ENCODE measurements at places on chromosomes 2 and 18.

GRCh38 chr2:26970928-26971627 lies 641 bp downstream of the MAPRE3 start:
- peak; percentile 7 for DNase-seq

- no peak for DNase-seq
Measured at GRCh38 chr18:22019193-22019592, 150.2 kb upstream of the GATA6 start.

GRCh38 chr2:126368758-126369157 lies 287.2 kb upstream of the GYPC start:
- no peak for DNase-seq

DNA sequence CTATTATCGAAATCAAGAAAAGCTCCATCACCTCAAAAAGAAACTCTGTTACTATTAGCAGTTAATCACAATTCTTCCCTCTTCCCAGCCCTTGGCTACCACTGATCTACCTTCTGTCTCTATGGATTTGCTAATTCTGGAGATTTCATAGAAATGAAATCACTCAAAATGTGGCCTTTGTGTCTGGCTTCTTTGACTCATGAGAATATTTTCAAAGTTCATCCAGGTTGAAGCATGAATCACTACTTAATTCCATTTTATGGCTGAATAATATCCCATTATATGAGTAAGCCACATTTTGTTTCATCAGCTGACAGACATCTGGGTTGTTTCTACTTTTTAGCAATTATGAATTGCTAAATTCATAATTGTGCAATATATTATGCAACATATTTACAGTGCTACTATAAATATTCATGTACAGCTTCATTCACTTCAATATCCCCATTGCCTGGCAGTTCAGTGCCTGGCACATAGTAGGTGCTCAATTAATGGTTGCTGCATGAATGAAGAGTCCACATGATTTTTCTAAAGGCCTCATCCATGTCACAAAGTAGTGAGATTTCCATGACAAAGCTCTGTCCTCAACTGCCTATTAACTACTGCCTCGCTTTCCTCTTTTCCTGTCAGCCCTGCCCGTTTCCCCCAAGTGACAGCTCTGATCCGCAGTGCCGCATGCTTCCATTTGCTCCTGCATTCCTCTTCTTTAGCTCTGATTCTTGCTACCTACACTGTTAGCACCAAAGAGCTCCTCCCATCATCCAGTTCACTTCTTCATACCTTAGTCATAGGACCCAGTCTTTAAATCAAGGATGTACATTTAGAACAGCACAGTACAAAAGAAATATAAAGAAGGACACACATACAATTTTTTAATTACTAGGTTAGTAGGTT lies 32.8 kb downstream of the CCDC93 start:
- peak; percentile 96 for DNase-seq

DNA sequence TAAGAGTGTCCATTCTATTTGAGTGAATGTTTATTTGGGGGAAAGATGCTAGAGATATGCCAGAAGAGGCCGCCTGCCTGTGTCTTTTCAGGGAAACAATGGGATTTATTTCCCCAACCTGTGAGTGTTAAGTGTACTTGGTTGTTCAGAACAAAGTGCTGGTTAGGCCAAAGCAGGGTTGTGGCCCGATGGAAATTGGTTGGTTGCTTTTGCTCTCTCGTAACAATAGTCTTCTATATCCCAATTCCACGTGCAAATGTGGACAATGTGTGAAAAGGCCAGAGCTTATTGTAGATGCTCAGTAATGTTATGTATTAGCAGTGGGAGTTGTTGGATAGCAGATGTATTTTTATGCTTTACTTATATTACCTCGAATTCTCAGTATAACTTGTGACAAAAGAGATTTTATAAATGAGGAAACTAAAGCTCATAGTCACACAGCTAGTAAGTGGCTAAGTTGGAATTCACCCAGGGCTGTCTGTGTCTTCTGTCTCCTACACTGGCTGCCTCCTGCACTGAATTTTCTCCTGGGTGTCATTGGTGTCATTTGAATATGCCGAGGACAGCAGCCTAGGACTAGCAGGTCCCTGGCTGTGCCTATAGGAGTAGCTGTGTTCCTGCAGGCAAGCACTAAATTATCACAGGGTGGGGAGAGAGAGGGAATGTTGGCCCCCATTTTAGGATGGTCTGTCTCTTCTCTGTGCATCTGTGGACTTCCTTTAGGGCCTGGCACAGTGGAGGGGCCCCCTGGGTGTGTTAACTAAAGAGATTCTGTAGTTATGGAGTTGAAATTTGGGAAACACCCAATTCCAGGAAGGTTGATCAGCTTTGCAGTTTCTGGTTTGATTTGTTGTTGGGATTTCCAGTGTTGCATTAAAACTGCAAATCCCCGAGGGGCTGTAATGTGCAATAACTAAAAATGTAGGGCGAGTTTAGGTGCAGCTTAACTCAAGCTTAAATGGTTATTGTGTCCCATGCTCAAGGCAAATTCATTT lies 21.6 kb downstream of the GPD2 start:
- DNase-seq, result no peak

- no peak for DNase-seq
Measured at GRCh38 chr2:200445284-200445683, 64.6 kb downstream of the KCTD18 start.

DNA sequence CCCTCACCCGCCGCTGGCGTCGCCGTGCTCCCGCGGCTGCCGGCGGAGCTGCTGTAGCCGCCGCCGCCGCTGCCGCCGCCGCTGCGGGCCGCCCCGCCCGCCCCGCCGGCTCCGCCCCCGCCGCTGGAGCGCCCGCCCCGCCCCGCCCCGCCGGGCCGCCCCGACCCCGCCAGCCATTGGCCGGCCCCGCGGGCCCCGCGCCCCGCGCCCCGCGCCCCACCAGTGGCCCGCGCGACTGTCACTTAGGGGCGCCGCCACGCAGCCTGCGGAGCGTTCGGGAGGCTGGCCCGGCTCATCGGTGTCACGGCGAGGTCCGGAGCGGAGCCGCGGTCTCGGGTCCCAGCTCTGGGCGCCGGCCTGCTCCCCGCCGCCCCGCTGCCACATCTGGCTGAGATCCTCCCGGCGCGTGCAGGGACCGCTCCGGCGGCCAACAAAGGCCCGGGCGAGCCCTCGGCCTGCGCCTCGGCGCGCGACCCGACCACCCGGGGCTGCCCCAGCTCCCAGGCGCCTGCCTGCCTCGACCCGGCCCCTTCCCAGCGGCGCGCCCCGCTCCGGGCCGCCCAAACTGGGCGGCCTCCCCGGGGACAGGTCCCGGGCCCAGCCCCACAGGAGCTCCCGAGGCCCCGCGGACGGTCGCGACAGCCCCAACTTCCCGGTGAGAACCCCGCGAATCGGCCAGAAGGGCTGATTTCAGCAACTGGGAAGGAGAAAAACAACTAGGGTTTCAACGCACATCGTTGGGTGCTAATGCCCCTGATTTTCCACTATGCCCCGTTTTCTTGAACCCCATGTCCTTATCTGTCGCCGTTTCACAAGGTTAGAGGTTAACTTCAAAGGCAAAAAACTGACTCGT lies at the start of gene MGAT4A:
Gene MGAT4A, minus strand, starts transcription at position 92 of the 853 bp plus-strand sequence. CDS start 4,800 bp downstream, outside the sequence.
- DNase-seq, result peak; percentile 32

DNA sequence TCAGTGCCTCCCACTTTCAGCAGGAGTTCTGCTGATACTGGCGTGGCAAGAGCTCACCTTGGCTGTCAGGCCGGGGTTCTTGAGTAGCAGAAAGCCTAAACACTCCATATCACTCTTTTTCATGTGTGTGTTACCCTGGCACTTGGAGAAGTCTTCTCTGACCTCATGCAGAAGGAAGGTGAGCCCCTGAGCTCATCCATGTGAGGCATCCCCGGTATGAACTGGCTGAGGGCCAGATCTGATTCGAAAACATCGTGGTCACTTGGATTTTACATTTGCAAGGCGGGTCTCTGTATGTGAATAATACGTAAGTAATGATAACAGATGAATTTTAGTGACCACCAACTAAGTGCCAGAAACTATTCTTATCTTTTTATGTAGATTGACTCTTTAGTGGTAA lies 93.6 kb downstream of the RAPGEF4 start:
- DNase-seq, result peak; percentile 92

DNA sequence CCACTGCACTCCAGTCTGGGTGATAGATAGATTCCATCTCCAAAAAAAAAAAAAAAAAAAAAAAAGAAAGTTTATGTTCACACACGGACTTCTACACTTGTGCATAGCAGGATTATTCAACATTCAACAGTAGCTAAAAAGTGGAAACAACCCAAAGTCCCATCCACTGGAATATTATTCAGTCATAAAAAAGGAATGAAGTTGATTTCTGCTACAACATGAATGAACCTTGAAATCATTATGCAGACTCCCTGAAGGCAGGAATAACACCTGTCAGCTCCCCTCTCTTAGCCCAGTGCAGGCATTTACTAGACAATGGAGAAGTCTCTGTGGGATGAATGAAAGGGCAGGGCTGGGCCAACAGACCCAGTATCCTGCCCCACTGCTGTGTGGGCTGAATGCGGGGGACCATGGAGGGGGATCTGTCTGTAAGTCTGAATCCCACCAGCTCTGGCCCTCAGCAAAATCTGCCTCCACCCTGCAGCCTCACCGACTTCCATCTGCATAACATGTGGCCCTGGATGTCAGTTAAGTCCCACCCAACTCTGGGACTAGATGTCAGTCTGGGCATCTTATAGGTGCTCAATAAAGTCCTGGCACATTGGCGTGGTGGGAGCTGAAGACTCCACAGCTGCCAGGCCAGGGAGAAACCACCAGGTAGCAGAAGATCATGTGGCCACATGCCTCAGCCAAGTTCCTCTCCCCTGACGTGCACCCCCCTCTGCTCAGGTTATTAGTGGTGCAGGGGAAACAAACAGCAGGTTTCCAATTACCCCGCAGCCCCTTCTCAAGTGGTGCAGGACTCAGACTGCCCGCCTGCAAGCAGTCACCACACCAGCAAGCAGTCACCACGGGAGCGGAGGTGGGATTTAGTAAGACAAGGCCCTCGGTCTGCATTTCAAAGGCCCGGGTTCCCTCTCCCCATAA lies 8.9 kb downstream of the ZFP36L2 start:
- no peak for DNase-seq

DNA sequence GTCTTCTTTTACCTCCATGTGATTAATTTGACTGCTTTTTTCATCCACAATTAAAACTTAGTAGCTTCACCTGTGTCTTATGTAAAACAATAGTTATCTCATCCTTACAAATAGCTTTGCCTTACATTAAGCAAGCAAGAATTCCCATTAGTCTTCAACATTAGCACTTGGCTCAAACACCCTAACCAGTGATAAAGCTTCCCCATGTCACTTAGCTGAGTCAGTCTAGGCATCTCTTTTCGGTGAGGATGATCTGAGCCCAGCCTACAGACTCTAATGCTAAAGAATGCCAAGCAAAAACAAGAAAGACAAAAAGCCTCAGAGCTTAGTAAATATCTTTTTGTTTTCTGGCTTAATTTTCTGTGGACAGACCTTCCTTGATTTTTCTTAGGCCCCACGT lies 26.1 kb downstream of the GAD1 start:
- peak; percentile 77 for DNase-seq

DNA sequence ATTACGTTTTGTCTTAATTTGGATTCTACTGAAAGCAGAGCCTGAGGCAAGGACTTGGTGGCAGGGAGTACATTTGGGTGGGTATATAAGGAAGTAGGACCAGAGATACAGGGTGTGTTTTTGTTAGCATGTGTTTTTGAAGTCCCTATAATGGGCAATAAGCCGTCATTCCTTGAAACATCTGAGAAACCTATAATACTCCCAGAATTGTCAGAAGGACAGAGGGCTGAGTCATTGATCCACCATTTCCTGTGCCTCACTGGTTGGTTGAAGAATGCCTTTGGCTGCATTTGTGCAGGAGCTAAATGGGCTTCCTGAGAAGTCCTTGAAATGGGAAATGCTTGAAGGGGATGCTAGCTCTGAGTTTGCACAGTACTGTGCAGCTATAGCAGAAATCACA lies 281.8 kb upstream of the ZEB2 start:
- peak; percentile 94 for DNase-seq

GRCh38 chr2:12211326-12212175 lies 465.1 kb downstream of the LPIN1 start:
- DNase-seq, result no peak

DNA sequence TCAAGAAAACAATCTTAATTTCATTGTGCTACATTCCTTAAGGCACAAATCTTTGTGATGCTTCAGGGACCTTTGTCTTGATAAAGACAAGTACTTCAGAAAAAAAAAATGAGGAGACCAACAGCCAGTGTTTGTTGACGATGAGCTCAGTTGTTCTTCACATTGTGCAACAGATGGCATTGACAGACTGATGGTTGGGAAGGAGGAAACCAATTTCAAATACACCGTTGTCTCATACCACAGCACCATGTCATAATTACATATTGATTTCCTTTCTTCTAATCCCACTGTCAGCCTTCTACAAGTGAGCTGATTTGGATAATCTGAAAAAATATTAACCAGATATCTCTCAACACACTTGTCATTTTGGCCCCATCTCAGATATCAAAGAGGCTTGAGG lies 53.7 kb upstream of the GRB14 start:
- no peak for DNase-seq

GRCh38 chr2:152028182-152028862 lies 70.5 kb downstream of the CACNB4 start:
- DNase-seq, result peak; percentile 18

DNA sequence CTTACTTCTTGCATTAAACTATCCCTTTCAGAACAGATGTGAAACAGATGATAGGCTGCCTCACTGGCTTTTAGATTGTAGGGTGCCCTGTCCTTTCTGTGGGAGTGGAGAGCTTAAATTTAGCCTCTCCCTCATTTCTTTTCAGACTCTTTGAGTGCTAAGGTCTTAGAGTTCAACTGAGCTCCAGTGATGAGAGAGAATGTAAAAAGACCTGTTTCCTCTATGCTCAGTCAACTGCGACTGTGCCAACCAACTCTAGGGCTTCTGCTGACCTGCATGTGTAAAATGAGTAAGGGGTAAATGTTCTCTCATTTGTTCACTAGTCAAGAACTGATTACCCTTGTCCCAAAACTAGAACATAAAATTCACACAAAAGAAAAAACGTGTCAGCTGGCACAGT lies 104.8 kb upstream of the TGFA start:
- DNase-seq, result no peak

- no peak for DNase-seq
Measured at GRCh38 chr2:118307864-118308263, 219.6 kb downstream of the INSIG2 start.

DNA sequence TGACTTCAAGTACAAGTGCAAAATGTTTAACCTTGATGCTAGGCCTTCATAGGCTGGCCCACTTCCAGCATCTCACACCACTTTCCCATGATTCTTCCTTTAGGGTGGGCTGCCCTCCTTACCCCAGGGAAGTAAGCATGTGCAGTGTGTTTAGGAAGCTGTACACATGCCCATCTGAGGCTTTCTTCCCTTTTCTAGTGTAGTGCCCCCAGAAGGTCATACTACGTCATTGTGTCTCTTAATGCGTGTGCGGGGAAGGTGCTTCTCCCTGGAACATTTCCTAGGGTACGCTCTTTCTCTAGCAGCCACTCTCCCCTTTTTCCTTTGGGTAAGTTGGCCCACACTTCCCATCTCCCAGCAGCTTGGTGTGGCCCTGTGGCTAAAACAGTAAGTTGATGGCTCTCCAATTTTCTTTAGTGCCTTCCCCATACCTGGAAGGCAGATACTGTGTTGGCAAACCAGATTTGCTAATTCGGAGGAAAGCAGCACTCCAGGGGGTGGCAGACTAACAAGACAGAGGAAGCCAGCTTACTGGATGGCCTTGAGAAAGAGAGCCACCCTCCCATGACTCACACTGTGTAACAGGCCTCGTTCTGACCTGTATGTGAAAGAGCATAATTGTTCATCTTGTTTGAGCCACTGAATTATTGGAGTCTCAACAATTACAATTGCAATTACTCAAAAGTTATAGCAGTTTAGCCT lies 1.1 kb upstream of the SULT6B1 start:
- DNase-seq, result peak; percentile 88
